ENCODE measurements at places on chromosomes 16 and 17. TPM values are rescaled to one million over a fixed set of nuclear protein-coding genes. Genes with fewer than 3 reads are reported as not detected.

Gene NPIPB13
- 27.1 TPM for total RNA-seq

Gene ACSM2A
- total RNA-seq = not detected

Gene GPR179
- 0.27 TPM for total RNA-seq

Gene AURKB
- total RNA-seq = 54.9 TPM

Gene KRT12
- not detected for total RNA-seq

Gene KRT32
- not detected for total RNA-seq

Gene KRT20
- not detected for total RNA-seq

Gene SYT17
- total RNA-seq = 6.6 TPM

Gene TUBG2
- 31.3 TPM for total RNA-seq

Gene SCNN1B
- not detected for total RNA-seq

Gene AOC3
- 1.2 TPM for total RNA-seq

Gene KIF2B
- not detected for total RNA-seq

Gene NUFIP2
- total RNA-seq = 50.8 TPM

Gene TPSG1
- not detected for total RNA-seq

Gene CDH16
- not detected for total RNA-seq

Gene NDRG4
- total RNA-seq = 37.5 TPM

Gene CACNG5
- total RNA-seq = not detected

Gene VTN
- 139 TPM for total RNA-seq

Gene KLHL36
- total RNA-seq = 43.2 TPM

Gene TXNL4B
- total RNA-seq = 16.6 TPM

Gene SPSB3
- 50.2 TPM for total RNA-seq

Gene LRRC46
- 1.3 TPM for total RNA-seq

Gene HLF
- total RNA-seq = 0.41 TPM
